Stimulated activated CD4-positive, alpha-beta T cell treated with anti-CD3 and anti-CD28 coated beads, Interleukin-4, amount 100 ng/mL, for 4 hours (primary cell): ENCODE measurements at places on chromosomes 1 and 21.

- DNase-seq, result no peak
These were observed 526.6 kb downstream of the MRPL39 start for GRCh38 chr21:25080661-25081060.

GRCh38 chr1:10833630-10834557 is 37.4 kb upstream of the CASZ1 start:
- no peak for DNase-seq

DNA sequence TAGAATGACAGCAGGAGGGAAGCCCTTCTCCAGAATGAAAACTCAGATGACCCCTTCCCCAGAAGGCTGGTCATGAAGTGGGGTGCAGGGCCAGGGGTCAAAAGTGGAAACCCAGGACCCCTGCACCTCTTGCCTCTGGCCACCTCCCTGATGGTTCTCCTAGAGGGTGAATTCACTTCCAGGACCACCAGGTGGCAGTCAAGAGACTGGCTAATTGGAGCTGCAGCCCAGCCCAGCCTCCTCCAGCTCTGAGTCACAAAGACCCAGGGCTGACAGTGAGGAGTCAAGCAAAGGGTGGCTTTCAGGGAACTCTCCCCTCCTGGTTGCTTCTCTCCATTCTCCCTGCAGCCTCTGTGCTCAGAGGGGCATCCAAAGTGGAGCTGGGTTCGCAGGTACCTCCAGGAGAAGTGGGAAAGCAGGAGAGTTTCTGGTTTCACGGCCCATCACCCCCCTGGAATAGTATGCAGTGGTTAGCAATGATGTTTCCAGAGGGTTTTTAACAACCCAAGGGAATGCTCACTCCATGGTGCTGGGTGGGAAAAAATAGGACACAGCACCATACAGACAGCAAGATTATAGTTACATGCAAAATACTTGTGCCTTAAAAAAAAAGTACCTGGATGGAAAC is 6.1 kb upstream of the EPHB2 start:
- peak; percentile 68 for DNase-seq

- DNase-seq, result no peak
These were observed 15.7 kb upstream of the GLIS1 start for GRCh38 chr1:53754484-53755312.

DNA sequence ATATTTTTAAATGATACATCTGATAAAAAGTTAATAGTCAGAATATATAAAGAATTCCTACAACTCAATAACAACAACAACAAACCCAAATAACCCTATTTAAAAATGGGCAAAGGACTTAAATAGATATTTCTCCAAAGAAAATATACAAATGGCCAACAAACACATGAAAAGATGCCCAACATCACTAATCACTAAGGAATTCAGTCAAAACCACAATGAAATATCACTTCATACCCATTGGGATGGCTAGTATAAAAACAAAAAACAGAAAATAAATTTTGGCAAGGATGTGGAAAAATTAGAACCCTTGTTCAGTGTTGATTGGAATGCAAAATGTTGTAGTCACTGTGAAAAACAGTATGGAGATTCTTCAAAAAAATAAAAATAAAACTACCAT is 184.8 kb upstream of the RAB4A start:
- DNase-seq, result no peak

- DNase-seq, result no peak
These were observed 72.0 kb upstream of the VAV3 start for GRCh38 chr1:108036796-108037562.

DNA sequence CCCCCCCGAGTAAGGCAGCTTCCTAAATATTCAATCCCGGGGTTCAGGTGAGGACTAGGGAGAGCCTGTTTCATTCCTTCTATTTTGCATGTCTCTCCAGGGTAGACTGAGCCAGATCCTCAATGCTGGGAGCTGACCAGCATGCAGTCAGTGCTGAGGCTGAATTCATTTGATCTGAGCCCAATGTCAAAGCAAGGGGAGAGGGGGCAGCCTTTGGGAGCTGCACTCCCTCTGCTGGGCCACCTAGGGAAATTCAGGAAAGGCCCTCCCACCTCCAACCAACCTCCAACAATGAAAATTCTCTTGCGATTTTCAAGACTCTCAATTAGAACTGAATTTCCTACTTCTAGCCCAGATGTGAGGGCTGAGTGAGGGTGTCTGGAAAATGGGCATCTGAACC is 371.2 kb downstream of the NPHP4 start:
- DNase-seq, result no peak

- DNase-seq, result no peak
These were observed 27.9 kb downstream of the DOP1B start for GRCh38 chr21:36184545-36184944.

DNA sequence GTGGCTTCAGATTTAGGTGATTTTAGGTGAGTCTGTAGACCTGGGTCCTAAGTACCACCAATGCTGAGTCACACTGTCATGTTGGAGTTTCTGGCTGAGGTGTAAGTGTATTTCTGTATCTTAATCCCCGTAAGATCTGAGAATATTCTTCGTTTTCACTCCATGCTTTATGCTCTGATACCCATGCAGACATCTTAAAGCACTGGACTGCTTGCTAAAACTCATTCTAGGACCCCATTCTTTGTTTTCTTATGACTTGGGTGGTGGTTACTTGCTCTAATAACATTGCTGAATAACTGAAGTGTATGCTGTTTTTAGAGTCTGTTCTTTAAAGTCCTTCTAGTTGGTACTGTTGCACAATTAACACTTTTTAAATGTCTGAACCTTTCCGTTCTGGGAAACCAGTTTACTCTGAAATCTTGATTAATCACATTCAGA is 36.6 kb downstream of the CDC42 start:
- no peak for DNase-seq

- no peak for DNase-seq
These were observed 865 bp downstream of the ATP5IF1 start for GRCh38 chr1:28236656-28237322.

DNA sequence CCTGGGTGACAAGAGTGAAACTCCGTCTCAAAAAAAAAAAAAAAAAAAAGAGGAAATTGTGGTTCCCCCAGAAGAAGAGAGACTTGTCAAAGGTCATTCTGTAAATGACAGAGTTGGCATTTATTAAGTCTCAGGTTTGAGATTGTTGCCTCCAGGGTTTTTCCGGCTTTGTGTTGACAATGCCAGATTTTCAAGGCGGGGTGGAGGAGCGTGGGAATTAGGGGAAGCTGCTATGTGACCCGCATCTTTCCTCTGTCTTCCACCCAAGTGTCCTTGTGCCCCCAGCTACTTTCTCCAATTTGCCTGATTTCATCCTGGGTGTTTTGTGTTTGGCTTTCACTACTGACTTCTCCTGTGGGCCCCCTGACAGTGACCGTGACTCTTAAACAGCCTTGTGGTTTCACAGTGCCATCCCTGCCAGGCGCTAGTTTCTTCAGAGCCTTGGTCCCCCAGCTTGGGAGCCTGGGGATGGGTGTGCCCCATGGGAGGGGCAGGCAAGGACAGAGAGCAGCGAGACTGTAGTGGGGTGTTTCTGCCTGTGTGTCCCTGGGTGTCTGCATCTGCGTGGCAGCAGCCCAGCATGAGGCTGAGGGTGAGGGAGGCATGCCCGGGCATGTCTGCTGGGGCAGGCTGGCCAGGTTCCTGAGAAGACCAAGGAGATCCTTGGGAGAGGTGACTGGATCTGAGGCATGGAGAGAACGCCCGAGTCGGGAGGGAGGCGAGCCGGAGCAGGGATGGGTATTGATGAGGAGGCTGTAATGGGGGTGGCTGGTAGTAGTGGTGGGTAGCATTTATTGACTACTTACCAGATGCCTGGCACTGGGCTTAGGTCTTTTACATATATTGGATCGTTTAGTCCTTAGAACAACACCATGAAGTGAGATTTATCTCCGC is 46.3 kb downstream of the IER5 start:
- DNase-seq, result no peak

GRCh38 chr21:40562242-40563002 is 284.5 kb downstream of the DSCAM start:
- DNase-seq, result no peak
